ENCODE measurements at places on chromosomes 11 and 22.

- DNase-seq: no peak
Measured at GRCh38 chr11:770642-771616, 6.4 kb downstream of the GATD1 start.

GRCh38 chr11:93700830-93701229 lies 39.3 kb downstream of the CEP295 start:
- DNase-seq: no peak

- no peak for DNase-seq
Measured at GRCh38 chr11:13775471-13775870, 107.0 kb downstream of the FAR1 start.

GRCh38 chr11:57344826-57345225 lies 6.7 kb downstream of the P2RX3 start:
- DNase-seq: no peak

DNA sequence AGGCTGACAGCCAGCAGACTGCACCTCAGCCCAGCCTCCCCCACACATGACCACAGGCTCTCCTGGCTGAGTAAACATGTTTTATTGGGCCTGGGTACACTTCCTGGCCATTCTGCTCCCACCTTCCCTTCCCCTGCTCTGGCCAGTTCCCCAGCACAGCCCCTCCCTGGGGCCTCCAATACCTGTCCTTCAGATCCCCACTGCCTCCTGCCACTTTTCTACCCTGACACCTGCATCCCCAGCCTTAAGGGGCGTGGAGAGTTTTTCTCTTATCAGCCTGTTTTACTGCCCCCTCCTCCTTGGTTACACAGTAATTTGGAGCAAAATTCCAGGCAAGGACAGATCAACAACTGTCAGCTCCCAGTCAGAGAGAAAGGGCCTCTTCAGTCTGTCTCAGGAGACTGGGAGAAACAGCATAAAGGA lies at the start of gene ISX:
ISX (plus strand) TSS at position 363 of the 423 bp plus-strand sequence. CDS start 930 bp downstream, outside the sequence.
- no peak for DNase-seq

DNA sequence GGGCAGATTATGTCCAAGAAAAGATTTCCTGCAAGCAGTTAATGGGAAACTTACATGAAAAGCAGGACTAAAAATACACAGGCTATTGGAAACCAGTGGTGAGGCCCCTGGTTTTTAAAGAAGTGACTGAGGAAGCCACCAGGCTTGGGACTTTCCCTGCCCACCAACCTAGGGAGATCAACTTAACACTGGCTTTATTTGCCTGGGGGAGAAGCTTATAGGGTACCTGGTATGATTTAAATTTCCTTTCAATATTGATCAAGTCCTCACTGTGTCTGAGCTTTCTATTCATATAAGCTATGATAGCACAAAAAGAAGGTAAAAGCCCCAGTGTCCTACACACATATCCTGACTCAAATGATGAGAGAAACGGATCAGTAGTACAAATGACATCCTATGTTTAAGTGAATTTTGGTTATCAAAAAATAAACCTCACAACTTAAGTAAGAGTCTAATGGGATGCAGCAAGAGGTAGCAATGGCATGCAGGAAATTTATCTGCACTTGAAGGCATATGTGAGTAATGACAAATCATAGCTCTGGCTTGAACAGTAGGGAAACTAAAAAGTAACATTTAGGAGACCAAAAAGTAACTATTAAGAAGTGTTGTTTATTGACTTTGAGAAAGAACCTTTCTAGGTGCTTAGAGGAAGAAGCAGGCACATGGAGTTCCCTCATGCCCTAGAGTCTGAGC lies 85.3 kb downstream of the GAB2 start:
- DNase-seq: no peak

DNA sequence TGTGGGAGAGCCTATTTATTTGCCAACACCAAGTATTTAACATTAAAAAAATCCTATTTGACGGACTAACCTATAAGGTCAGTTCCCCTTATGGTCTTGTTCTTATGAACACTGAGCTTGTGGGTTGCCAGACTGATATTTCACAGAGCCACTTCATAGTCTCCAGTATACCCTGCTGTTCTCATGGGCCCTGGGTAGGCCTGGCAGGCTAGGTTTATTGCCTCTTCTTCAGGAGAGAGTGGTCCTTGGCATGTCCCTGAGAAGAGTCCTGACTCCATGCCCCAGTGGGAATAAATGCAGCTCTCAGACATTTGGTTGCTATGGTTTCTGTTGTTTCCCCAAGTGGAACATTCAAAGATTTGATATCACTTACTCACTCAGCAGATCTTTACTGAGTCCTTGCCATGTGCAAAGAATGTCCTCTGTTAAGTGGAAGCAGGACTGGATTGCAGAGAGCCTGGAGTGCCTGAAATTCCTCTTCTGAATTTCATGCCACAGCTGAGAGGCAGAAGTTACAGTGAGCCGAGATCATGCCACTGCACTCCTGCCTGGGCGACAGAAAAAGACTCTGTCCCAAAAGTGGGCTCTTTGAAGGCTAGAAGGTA lies 15.7 kb downstream of the SLC5A1 start:
- DNase-seq: no peak

DNA sequence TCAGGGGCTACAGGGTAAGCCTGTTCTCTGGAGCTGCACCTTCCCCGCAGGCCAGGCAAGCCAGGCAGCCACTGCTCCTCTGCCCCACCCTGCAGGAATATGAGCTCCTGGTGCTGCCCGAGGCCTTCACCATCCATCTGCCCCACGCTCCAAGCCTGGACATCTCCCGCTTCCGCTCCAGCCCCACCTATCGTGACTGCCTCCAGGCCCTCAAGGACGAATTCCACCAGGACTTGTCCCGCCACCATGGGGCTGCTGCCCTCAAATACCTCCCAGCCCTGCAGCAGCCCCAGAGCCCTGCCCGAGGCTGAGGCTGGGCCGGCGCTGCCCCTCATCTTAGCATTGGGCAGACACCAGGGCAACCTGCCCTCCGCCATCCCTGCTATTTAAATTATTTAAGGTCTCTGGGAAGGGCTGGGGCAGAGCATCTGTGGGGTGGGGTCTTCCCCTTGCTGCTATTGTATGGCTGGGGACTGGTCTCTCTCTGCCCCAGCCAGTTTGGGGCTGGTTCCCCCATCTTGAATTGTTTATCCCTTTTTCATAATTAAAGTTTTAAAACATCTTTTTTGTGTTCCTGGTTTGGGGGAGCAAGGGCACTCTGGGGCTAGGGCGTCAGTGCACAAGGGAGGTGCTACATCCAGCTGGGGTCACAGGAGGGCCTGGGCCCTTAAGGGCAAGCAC lies 6.2 kb downstream of the LARGE2 start:
- DNase-seq: no peak

- DNase-seq: no peak
Measured at GRCh38 chr11:111723595-111723994, 42.6 kb downstream of the PPP2R1B start.

- DNase-seq: no peak
Measured at GRCh38 chr22:33116841-33117547, 58.8 kb upstream of the SYN3 start.

DNA sequence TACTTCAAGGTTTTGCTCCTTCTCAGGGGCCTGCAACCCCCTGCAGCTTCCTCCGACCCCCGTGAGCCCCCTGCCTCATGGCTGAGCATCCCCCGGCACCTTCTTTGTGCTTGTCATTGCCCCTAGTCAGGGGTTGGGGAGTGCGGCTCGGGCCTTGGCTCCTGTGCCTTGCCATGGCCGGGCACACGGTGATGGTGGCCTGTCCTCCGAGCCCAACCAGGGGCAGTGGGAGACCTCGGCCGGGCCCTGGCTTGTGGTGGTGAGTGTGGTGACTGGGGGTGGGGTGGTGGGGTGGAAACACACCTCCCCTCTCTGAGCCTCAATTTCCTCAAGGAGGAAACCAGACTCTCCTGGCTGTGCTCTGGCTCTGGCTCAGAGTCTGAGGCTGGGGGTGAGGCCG lies 1.5 kb upstream of the MRGPRG start:
- DNase-seq: no peak

- DNase-seq: no peak
Measured at GRCh38 chr11:115363426-115363825, 140.8 kb downstream of the CADM1 start.

- DNase-seq: no peak
Measured at GRCh38 chr11:27864611-27865010, 164.4 kb upstream of the BDNF start.

DNA sequence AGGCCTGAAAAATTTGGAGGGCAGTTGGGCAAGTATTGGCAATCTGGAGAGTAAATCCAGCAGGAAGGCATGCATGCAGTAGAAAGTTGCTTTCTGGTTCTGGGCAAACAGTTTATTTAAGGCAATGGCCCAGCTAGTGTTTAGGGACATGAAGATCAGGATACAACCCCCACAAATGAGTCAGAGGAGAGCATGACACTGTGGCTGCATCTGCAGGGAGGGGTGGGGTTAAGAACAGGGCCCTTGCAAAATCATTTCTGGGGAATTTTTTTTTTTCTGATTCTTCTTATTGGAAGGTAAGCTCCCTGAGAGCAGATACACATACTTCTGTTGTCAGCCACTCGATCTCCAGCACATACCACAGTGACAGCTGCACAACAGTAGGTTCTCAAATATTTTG lies 61.1 kb downstream of the FDX1 start:
- DNase-seq: no peak

DNA sequence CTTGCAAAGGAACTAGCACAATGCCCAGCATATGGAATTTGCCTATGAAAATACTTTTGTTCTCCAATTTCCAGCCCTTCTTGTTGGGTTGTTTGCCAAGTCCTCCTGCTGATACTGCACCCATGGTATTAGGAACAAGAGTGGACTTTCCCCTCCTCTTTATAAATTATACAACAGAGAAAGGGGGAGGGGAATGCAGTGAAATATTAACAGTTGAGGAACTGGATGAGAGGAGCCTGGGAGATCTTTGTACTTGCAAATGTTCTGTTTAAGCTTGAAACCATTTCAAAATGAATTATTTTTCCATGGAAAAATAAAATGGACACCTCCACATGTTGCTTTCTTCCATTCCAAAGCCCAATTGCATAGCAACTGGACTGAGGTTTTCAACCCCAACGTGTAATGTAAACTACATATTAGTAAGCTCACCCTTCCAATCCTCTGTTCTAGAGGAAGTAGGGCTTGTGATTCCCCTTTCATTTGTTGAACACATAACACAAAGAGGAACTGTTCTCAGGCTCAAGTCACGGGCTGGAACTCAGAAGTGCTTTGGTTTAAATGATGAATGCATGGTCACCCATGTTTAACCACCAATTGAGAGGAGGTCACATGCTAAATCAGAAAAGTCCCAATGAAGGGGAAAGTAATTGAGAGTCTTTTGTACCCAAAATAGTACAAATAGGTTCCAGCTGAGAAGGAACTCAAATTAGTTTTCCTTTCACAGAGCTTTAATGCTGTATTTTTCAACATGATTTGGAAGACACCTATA lies 66.2 kb upstream of the ZC3H12C start:
- no peak for DNase-seq

DNA sequence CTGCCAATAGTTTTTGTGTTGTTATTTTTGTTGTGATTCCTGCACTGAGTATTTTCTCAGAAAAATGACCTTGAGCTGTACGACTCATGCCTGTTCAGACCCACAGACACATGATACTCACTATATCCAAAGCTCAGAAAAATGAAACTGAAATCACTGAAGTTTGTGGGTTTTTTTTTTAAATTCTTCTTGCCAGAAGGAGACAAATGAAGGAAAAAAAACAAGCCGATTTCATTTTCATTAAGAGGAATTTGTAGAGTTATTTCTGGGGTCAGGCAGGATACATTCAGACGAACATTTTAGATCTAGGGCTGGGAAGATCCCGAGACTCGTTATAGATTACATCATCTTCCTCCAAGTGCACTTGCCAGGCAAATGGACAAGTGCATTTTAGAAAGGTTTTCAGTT lies 60.4 kb downstream of the BMAL1 start:
- DNase-seq: no peak

- no peak for DNase-seq
Measured at GRCh38 chr11:112809429-112809828, 151.8 kb upstream of the NCAM1 start.

DNA sequence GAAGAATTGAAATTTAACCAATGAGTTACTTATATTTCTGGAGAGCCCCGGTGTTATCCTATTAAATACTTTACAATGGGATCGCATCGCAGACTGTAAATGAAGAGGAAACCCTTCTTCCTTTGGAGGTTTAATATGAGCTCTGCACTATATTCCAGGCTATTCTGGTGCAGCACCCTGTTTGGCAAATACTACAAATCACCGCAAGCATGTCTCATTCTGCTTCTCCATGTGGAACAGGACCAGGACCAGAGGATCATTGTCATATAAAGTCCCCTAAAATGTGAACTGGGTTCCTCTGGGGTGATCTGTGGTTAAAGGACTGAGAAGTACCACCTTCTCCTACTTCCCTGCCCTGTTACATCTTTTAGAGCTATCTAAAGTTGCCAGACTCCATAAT lies 703.7 kb downstream of the DLG2 start:
- DNase-seq: no peak

DNA sequence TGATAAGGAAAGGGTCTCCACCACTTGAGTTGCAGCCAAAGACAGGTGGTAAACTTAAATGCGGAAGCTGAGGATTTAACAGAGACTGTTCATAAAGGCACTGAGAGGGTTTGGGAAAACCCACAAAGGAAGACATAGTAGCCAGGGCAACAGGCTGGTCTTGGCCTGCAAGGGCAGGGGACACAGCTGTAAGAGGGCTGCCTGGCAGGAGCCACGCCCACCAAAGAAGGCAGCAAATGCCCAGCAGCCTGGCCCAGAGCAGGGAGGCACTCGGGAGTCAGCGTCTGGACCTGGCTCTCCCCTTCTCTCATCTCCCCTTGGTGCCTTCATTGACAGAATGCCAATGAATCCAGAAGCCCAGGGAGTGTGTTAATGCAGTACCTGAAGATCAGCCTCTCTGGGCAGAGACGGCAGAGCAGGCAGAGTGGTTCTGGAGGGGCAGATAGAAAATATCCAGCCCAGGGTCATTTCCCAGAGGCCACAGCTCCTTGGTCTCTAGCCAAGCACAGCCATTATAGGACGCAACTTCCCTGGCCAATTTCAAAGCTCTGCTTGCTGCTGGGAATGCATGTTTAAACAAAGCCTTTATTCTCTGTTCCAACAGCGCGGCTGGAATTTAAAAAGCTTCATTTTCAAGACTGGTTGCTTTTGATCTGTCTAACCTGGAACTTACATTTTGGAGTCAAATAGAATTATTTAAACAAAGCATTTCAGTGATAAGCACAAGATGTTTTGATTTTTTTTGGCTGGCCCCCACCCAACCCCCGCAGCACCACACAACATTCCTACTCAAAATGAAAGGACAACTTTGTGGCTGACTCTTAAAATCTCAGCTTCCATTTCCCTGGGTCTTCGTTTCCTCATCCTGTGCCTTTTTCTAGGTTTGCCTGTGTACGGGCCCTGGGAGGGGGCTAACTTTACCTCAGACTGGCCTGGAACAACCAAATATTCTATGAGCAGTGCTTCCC lies 125.6 kb upstream of the LMO1 start:
- DNase-seq: no peak
